IMR-90 (cell line): ENCODE measurements at places on chromosomes 3 and 15. TPM values are rescaled to one million over a fixed set of nuclear protein-coding genes. Genes with fewer than 3 reads are reported as not detected.

GRCh38 chr3:185534511-185534910, 17.9 kb downstream of the LIPH start:
- DNase-seq: peak; percentile 56

DNA sequence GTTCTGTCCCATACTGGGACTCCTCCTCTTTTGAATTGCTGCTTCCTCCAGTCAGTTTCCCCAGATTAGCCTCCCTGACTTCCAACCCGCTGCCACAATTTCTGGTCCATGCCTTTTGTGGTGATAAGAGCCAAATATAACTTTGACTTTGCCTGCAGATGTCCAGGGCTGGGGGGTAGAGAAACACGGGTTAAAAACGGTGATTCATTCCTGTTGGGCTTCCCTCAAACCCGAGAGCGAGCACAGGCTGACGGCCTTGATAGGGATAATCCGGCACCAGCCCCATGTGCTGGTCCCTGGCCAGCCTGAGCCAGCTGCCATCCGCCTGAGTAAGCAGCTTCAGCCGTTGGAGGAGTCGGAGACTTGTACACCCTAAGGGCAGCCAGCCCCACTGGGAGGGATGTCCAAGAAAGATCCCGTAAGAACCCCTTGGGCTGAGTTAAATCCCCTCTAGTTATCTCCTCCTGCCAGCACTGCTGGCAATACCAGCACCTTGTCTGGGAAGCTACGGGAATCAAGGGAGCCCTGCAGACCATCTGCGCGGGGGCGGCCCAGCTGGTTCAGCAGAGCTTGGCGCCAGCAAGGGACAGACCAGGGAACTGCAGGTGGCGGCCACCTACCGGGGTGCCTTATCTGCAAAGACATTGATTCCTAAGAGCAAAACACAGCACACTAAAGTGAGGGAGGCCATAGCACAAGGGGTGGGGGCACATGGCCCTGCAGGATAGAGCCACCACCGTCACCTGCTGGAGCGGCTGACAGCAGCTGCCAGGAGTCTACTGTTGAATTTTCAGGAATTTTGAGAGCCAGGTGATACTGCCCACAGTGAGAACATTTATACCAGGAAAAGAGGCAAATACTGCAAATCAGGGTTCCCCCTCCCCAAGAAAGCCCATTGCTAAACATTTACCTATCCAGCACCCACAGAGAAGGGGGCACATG, 18.1 kb downstream of the CSPG4 start:
- DNase-seq: peak; percentile 99

GRCh38 chr3:56484525-56485032, 16.3 kb upstream of the ERC2 start:
- no peak for DNase-seq

The NR1I2 gene
- not detected in 2 replicates for total RNA-seq

DNA sequence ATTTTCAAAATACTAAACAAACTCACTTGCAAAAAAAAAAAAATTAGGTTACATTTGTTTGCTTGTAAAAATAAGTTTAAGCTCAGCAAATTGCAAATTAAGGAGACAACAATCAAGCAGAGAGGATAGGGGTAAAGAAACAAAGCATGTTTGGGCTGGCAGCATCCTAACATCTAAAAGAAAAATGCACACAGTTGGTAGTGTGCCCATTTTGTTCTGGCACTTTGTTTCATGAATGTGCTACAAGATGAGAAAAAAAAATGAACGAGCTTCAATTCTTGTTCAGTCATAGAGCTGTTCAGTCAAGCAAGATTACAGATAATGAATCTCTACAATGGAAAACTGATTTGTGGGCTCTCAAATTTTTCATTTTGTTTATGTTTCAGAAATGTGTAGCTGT, 17.7 kb upstream of the ZBBX start:
- DNase-seq: no peak

The PEX11A gene
- 7.8 and 10.2 TPM in 2 replicates for total RNA-seq

GRCh38 chr15:81749716-81750375, 296.0 kb downstream of the MEX3B start:
- DNase-seq: no peak

The DAZL gene
- not detected in 2 replicates for total RNA-seq
